ENCODE measurements at places on chromosomes 5 and 9.

DNA sequence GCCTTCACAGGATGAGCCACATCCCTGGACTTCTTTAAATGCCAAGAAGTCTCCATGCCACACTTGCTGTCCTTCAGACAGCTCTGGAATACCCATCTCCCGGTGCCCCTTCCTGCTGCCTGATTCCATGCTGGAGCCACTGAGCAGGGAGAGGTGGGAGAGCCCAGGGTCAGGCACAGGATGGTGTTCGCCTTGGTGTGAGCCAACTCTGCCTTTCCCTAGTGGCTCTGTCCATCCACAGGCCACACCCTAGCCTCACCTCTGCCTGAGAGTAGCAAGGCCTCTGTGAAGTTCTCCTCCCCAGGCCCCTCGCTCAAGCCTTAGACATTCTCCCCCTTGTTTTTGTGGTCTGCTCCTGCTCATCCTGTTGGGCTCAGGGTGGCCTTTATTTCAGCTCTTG, 54.2 kb upstream of the ANGPTL2 start:
- no peak for DNase-seq

GRCh38 chr5:149271716-149272563, at the start of gene AFAP1L1:
Gene AFAP1L1 (plus strand): TSS chr5:149271859. CDS start chr5:149271969, 110 bp downstream.
- DNase-seq, result no peak

DNA sequence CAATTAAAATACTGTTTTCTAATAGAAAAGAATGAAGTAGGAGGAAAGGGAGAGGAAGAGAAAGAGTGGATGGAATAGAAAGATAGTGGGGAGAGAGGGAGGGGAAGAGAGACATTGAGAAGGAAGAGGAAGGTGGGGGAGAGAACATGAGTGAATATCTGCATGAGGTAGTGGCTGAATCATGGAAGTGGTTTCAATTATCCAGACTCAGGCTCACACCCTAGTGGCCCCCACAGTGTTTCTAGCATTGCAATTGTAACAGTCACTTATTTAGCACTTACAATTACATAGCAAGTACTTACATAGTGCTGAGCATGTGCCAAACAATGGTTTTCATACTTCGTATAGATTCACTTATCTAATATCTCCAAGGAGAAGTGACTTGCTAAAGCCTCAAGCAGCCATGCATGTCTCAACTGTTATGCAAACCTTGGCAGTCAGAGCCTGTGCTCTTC, 72.7 kb downstream of the CAST start:
- DNase-seq, result no peak

- no peak for DNase-seq
Observed at GRCh38 chr5:151137067-151137825, 20.3 kb downstream of the ANXA6 start.

- DNase-seq, result no peak
Observed at GRCh38 chr5:119390404-119390803, 34.6 kb downstream of the TNFAIP8 start.

DNA sequence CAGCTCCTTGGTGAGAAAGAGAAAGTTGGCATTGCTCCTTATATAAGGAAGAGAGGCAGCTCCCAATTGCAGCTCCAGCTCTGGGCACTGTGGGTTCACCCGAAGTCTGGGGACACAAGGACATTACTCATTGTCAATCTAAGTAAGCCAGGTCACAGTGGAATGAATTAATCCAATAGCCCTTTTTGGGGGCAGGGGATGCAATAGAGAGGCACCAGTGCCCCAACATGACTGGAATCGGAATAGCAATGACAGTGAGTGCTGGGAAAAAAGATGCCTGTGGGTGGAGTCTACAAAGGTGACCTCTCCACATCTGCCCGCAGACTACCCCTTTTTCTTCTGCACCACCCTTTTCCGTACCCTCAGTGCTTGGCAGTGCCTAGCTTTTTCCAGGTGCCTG, 11.1 kb upstream of the NEUROG1 start:
- DNase-seq, result no peak

- DNase-seq, result no peak
Observed at GRCh38 chr5:131542723-131543122, 92.3 kb downstream of the RAPGEF6 start.

DNA sequence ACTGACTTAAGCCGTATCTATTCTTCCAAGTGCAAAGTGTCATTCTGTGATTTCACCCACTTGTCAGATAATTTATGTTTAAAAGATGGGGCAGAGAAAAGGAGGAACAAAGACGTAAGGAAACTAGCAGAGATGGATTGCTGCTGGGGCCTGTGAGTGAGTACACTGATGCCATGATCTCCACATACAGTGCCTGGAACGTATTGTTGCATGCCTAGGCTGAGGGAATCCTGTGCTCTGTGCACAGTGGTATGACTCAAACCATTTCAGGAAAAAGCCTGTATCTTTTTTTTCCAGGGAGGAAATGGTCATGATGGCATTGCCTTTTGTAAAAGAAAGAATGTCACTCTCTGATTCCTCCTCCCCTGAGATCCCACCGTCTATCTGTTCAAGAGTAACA, 359.5 kb upstream of the ADAMTS16 start:
- DNase-seq, result no peak

DNA sequence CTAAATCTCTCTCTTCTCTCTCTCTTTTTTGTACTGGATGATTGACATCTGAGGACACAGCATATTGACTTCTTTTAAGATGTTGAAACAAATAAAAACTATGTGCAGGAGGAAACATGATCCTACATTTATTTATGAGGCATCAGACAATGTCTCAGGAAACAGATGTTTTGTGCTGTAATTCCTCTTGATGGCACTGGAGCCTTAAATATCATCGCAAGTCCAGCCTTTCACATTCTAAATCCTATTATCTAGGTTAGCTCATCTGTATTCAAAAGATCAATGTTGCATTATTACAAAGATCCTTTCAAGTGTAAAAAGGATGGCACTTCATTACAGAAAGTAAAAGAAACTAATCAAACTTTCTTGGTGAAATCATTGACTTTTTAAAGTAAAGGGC, 63.9 kb downstream of the MAT2B start:
- no peak for DNase-seq
